ENCODE measurements at places on chromosomes 13 and 19. TPM values are rescaled to one million over a fixed set of nuclear protein-coding genes. Genes with fewer than 3 reads are reported as not detected.

GRCh38 chr13:51643105-51643881, 59.0 kb downstream of the WDFY2 start:
- no peak overlapping the region for H3K4me3 ChIP-seq
- DNase-seq, result no peak
- H3K27ac ChIP-seq, result no peak overlapping the region
- H3K27me3 ChIP-seq, result no peaks in the 10 kb centered on the region
- H3K4me1 ChIP-seq, result peaks cover 13% of the 10 kb centered on the region

DNA sequence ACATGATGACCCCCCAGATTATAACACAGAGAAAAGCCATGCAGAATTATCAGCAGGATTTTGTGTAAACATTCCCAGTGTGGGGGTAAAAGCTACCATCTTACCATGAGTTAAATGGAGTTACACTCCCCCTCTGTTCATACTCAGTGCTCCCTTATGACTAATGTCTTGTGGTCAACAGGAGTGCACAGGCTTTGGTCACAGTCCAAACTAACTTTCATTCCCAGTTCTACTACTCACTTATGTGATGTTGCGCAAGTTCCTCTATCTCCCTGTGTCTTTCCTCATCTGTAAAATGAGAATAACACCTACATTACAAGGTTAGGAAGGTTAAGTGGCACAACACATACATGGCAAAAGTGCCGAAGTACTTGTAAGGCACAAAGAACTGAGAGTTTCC, 277.9 kb downstream of the RBM26 start:
- no peak overlapping the region for H3K4me3 ChIP-seq
- no peak for DNase-seq
- H3K36me3 ChIP-seq, result no peaks in the 10 kb centered on the region

DNA sequence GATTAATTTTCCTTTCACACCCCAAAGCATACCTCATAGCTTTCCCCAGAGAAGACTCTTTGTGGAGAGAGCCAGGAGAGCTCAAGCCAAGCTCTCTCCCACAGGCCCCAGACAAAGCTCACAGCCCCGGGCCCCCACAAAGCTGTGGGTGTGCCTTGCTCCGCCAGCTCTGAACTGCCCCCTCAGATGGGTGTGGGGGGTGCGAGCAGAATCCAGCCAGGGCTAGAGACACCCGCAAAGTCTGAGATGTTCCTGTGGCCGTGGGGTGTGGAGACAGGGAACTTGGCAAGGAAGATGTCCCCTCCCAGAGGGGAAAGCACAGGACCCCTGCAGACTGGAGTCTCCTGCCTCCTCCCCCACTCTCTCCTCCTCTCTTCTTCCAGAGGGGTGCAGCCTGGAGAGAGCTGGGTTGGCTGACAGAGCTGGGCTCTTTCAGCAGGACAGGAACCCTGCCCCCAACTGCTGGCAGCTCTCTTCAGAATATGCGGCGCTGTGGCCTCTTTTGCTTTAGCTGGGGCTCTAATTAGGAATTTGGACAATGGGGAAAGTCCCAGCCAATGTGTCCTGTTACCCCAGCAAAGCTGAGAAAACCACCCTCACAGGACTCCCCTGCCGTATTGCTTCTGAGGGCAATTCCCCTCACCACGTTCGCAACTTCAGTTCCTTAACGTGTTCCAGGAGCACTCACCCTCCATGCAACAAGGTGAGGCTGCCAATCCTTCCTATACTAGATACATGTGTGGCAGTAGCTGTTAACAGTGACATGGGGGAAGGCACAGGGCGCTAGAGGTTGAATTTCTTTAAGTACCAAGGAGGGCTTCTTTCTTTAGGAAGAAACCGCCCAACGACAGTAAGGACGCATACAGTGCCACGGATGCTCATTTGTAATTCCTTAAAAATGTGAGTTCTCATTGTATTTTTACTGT, 170.0 kb downstream of the COL4A1 start:
- no peaks in the 10 kb centered on the region for H3K4me1 ChIP-seq
- no peak for DNase-seq
- no peaks in the 10 kb centered on the region for H3K36me3 ChIP-seq
- no peak overlapping the region for H3K4me3 ChIP-seq
- H3K27ac ChIP-seq, result no peak overlapping the region
- no peaks in the 10 kb centered on the region for H3K27me3 ChIP-seq

C5AR2 gene
- total RNA-seq, result 1.2 TPM

GRCh38 chr19:49855277-49855675, 4.3 kb downstream of the PTOV1 start:
- DNase-seq, result no peak
- H3K36me3 ChIP-seq, result no peaks in the 10 kb centered on the region
- no peaks in the 10 kb centered on the region for H3K27me3 ChIP-seq
- no peak overlapping the region for H3K27ac ChIP-seq

ONECUT3 gene
- not detected for total RNA-seq

- no peaks in the 10 kb centered on the region for H3K27me3 ChIP-seq
- no peaks in the 10 kb centered on the region for H3K36me3 ChIP-seq
- DNase-seq, result no peak
- H3K27ac ChIP-seq, result no peak overlapping the region
These were observed 17.8 kb downstream of the POP4 start for GRCh38 chr19:29623726-29624488.

- H3K36me3 ChIP-seq, result no peaks in the 10 kb centered on the region
- no peaks in the 10 kb centered on the region for H3K4me1 ChIP-seq
- H3K4me3 ChIP-seq, result no peak overlapping the region
- no peaks in the 10 kb centered on the region for H3K27me3 ChIP-seq
These were observed 1952.0 kb upstream of the PCDH20 start for GRCh38 chr13:63367522-63368198.

- peaks cover 6% of the 10 kb centered on the region for H3K4me1 ChIP-seq
- no peak within 1 kb of the TSS for H3K27ac ChIP-seq
- no peak within 1 kb of the TSS for H3K4me3 ChIP-seq
- H3K36me3 ChIP-seq, result no peaks in the 10 kb centered on the region
- no peaks in the 10 kb centered on the region for H3K27me3 ChIP-seq
- no peak for DNase-seq
These were observed at the start of gene ASPDH for GRCh38 chr19:50513746-50514345. Gene ASPDH (minus strand): TSS chr19:50513913. CDS start chr19:50513823, 90 bp downstream.

DNA sequence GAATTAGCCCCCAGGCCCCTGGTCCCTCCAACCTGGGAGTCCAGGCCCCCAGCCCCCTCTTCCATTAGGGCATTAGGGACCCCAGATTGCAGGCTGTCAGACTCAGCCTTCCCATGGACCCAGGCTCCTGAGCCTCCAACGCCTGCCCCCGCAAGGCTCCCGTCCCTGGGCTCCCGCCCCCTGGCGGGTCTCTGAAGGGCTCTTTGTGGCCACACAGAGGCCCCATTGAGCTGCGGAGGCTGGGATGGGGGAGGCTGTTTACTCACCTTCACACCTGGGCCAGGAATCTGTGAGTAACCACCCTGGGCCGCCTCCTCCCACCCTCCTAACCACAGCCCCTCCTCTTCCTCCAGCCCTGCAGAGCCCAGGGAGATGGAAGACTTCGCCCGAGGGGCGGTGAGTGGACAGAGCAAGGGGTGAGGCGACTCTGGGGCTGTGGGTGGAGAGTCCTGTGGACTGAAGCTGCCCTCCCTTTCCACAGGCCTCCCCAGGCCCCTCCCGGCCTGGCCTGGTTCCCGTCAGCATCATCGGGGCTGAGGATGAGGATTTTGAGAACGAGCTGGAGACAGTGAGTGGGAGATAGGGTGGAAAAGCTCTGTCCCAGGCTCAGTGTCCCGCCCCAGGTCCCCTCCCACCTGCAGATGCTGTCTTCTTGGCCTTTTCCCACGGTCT, 4.9 kb downstream of the ARHGEF1 start:
- H3K4me1 ChIP-seq, result peaks cover 6% of the 10 kb centered on the region
- DNase-seq, result no peak
- H3K27me3 ChIP-seq, result no peaks in the 10 kb centered on the region
- no peak overlapping the region for H3K27ac ChIP-seq

GRCh38 chr19:14375582-14376291, 5.5 kb upstream of the ADGRE5 start:
- H3K27ac ChIP-seq, result no peak overlapping the region
- peaks cover 4% of the 10 kb centered on the region for H3K4me1 ChIP-seq
- no peak for DNase-seq
- H3K36me3 ChIP-seq, result no peaks in the 10 kb centered on the region
- H3K27me3 ChIP-seq, result no peaks in the 10 kb centered on the region
- H3K4me3 ChIP-seq, result no peak overlapping the region

PRTN3 gene
- total RNA-seq, result not detected

DNA sequence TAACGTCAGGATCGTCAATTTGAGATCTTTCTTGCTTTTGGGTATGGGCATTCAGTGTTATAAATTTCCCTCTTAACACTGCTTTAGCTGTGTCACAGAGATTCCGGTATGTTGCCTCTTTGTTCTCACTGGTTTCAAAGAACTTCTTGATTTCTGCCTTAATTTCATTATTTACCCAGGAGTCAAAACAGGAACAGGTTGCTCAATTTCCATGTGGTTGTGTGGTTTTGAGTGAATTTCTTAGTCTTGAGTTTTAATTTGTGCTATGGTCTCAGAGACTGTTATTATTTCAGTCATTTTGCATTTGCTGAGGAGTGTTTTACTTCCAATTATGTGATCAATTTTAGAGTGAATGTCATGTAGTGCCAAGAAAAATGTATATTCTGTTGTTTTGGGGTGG, 153.1 kb downstream of the PCDH17 start:
- H3K27ac ChIP-seq, result no peak overlapping the region
- H3K36me3 ChIP-seq, result no peaks in the 10 kb centered on the region
- no peaks in the 10 kb centered on the region for H3K27me3 ChIP-seq
- DNase-seq, result no peak
- no peaks in the 10 kb centered on the region for H3K4me1 ChIP-seq

GRCh38 chr13:40522282-40522681, 144.2 kb downstream of the FOXO1 start:
- no peak for DNase-seq
- no peak overlapping the region for H3K27ac ChIP-seq
- H3K4me1 ChIP-seq, result peaks cover 2% of the 10 kb centered on the region
- no peak overlapping the region for H3K4me3 ChIP-seq
- H3K36me3 ChIP-seq, result no peaks in the 10 kb centered on the region

GRCh38 chr13:33494596-33495204, 209.1 kb upstream of the STARD13 start:
- no peaks in the 10 kb centered on the region for H3K36me3 ChIP-seq
- no peaks in the 10 kb centered on the region for H3K27me3 ChIP-seq
- DNase-seq, result no peak
- no peak overlapping the region for H3K4me3 ChIP-seq
- H3K4me1 ChIP-seq, result peaks cover 2% of the 10 kb centered on the region

DNA sequence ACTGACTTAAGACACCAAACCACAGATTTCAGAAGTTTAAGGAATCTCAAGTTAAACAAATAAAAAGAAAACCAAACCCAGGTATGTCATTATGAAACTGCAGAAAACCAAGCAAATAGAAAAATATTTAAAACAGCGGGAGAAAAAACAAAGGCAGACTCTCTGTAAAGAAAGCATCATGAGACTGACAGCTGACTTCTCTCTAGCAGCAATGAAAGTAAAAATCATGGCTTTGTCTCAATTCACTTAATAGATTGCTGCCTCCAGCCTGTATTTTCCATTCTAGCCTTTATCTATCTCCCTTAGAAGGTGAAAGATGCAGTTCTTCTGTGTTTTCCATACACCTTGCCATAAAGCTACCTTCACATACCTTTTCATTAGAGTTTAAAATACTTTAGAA, 131.1 kb upstream of the IPO5 start:
- H3K27me3 ChIP-seq, result no peaks in the 10 kb centered on the region
- no peaks in the 10 kb centered on the region for H3K4me1 ChIP-seq
- H3K4me3 ChIP-seq, result no peak overlapping the region
- H3K27ac ChIP-seq, result no peak overlapping the region

DNA sequence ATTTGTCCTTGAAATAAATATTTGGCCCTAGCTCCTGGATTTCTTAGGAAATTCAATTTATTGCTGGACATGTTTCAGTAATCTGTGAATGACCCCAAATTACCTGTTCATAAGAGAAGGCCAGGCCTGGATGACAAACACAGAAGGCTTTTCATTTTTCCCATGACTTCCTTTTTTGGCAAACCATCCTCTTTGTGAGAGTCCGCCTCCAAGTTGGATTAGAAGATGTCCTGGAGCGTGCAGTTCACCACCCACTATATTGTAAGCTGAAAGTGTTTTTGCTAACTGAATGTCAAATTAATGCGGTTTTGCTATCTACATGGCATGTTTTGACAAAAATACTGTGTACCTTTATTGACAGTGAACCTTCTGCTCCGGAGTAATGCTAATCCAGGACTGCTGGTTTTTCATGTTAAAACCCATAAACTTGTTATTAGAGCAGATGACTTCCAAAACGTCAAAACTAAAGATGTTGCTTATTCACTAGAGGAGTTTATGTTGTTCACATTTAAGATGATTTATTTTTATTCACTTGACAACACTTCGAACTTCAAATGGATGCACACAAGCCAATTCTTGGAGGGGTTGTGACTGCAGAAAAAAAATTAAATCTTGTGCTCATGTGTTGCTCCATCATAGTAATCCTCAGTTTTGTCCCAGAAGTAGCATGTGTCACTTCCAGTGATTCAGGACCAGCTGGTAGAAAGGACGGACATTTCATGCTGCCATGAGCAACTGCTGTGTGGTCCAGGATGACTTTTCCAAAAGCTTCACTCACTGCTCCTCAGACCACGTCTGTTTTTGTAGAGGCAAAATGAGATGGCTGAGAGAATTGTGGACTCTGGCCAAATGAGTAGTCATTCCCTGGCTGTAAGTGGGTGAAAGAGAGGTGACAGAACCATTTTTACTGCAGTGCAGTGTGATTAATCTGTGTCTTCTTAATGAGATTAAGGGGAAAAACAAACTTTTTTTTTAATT, 71.0 kb downstream of the ITGBL1 start:
- H3K4me3 ChIP-seq, result no peak overlapping the region
- no peak for DNase-seq
- H3K27ac ChIP-seq, result no peak overlapping the region
- H3K36me3 ChIP-seq, result no peaks in the 10 kb centered on the region

CATSPERD gene
- total RNA-seq, result not detected

DNA sequence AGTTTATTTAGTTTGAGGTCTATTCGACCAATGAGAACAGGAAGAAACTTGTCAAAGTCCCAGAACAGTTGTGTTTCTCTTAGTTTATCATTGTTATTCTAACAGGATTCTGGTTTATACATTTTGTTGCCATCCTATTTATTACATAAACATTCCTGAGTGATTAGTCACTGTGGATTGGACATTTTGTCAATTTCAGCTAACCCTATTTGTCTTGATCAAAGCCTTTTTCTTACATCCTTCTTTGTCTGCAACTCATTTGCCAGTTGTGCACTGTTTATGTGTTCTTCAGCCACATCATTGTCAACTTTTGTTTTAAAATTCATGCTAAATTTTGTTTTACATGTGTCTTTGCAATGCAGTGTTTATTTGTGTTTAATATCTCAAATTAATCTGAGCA, 886.0 kb upstream of the SLC10A2 start:
- no peaks in the 10 kb centered on the region for H3K36me3 ChIP-seq
- H3K4me3 ChIP-seq, result no peak overlapping the region
- H3K27ac ChIP-seq, result no peak overlapping the region
- no peak for DNase-seq
- H3K4me1 ChIP-seq, result no peaks in the 10 kb centered on the region
- no peaks in the 10 kb centered on the region for H3K27me3 ChIP-seq

SPPL2B gene
- 33.5 TPM for total RNA-seq
